ENCODE measurements at places on chromosomes 11 and 22.

DNA sequence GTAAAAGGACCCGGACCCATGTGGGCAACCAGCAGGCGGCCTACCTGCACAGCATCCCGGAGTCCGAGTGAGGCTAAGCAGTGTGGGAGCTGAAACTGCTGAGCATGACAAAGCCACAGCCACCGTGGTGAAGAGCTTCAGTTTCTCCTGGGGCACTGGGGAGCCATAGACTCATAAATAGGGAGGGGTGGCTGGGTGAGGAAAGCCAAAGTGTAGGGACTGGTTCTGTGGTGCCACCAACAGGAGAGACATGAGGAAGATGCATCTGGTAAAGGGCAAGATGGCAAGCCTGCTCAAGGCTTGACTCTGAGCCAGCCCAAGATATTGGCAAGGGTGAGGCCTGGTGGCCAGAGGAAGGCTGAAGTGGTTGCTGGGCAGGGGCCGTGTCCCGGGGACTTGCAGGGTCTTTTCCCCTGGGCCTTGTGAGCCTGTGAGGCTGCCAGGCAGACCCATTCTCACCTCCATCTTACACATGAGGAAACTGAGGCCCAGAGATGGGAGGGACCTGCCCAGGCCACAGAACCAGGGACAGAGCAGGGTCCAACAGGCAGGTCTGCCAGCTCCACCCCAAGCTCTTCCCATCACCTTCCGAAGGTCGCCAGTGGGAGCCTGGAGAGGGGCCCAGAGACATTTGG, 30.4 kb downstream of the CYTH4 start:
- DNase-seq = no peak

DNA sequence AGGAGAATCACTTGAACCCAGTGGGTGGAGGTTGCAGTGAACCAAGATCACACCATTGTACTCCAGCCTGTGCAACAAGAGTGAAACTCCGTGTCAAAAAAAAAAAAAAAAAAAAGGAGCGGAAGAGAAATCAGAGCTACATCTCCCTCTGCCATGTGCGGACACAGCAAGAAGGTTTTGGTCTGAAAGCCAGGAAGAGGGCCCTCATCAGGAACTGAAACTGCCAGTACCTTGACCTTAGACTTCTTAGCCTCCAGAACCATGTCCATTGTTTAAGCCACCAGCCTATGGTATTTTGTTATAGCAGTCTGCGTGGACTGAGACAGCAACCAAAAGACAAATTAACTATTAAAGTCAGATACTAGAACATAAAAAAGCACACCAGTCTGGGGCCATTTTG, 41.6 kb downstream of the KREMEN1 start:
- DNase-seq = no peak

DNA sequence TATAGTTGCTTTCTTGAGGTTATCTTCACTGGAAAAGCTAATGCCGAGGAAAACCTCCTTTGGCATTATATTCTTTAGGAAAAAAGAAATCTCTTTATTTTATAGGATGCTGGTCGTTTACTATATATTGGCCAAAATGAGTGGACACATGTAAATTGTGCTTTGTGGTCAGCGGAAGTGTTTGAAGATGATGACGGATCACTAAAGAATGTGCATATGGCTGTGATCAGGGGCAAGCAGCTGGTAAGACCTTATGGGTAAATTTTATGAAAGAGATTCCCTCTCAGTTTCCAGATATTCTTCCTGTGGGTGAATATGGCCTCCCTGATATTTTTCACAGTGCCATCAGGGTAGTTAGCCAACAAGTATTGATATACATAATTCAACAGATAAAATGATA, 29.4 kb upstream of the TTC36 start:
- no peak for DNase-seq

DNA sequence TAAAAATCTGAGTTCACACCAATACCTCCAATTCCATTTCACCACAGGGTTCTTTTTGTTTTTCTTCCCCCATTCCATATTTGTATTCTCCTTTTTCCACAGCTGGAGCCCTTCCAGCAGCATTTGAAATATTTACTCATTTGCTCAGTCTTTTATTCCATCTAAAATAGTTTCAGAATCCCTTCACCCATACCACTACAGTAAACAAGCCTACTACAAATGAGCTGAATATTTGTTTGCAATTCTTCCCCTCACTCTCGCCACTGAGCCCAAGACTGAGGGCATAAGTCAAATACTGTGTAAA, 46.4 kb downstream of the ZNF143 start:
- DNase-seq = no peak

DNA sequence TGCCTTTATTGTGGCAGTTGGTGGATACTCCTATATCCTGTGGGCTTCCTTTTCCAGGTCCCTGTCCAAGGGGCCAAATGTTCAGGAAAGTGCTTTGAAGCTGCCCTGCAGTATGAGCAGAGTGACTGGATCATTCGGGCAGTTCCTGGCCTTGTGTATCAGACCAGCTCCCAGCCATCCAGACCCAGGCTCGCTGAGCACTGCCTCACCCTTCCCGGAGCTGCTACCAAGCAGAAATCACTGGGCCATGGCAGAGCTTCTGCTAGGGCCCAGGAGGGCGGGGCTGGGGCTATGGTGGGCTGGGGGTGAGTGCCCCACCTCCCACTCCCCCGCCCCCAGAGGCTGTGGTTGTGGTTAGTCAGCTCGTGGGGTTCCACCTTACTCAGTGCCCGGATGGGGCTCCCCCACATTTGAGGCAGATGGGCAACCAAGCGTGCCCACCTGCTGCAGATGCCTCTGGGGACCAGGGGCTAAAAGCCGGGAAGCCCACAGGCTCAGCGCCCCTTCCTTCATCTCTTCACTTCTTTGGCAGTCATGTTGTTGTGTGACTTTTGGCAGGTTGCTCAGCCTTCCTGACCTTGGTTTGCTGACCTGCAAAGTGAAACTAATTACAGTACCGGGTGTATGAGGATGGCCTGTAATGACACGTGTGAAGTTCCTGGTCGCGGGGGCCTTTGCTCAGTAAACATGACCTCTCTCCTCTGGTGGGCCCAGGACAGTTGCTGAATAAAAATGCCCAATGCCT, 2.1 kb upstream of the LRRC32 start:
- no peak for DNase-seq

DNA sequence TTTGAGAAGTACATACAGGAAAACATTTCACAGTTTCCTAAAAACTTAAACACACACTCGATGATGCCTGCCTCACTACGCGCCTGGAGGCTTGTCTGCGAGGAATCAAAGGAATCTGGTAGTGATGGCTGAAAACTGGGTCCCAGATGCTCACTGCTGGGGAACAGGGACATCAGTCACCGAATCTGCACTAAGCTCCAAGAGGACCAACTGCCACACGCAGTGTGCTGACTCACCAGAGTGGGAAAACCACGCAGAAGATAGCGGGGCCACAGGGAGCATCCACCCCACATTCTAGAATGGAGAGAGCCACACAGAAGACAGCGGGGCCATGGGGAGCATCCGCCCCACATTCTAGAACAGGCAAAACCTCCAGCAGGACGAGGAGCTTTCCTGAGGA, 24.3 kb upstream of the MOB2 start:
- DNase-seq = no peak

DNA sequence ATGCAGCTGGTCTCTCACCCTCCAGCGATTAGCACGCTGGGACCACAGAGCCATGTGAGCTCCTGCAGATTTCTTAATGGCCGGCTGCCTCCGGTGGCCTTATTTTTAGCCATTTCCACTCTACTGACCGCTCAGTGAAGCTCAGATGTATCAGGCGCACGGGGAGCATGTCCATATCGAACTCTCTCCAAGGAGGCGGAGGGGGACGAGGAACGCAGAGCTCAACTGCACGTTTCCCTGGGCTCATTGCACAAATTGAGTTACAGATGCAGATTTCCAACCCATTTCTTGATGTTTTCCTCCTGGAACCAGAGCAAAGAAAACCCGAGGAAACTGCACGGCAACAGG, 207.1 kb downstream of the CTTN start:
- no peak for DNase-seq
